ENCODE measurements at places on chromosomes 2 and 18.

DNA sequence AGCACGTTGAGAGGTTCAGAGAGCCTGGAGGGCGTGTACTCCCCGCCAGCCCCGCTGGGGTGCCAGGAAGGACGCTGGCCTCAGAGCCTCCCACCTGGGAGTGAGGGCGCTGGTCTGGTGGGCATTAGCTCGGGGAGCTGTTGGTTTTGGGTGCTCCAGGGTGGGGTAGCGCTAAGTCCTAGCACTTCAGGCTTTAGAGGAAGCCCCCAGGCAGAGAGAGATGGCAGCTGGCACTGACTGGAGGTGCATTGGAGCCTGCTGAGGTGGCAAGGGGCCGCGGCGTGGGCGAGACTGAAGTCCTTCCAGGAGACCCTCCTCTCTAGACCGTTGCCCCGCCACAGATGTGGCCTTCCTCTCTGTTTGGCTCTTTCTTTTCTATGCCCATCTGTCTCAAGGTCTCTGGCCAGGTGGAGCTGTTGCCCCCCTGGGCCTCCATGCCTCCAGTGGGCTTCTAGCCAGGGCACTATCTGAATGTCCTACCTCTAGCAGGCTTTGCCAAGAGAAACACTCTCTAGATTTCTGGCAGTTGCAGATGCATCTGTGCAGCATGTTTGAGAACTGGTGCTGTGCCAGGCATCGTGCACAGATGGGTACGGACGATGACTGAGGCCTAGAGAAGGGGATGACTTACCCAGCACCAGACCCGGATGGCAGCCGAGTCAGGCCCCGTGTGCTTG is 6.6 kb downstream of the CAPN10 start:
- DNase-seq: no peak

GRCh38 chr2:136404176-136404575 is 286.2 kb upstream of the CXCR4 start:
- no peak for DNase-seq

GRCh38 chr2:237956402-237956736 is 10.4 kb upstream of the UBE2F start:
- no peak for DNase-seq

- peak; percentile 39 for DNase-seq
Measured at GRCh38 chr2:192000196-192000980, 153.5 kb upstream of the CAVIN2 start.

DNA sequence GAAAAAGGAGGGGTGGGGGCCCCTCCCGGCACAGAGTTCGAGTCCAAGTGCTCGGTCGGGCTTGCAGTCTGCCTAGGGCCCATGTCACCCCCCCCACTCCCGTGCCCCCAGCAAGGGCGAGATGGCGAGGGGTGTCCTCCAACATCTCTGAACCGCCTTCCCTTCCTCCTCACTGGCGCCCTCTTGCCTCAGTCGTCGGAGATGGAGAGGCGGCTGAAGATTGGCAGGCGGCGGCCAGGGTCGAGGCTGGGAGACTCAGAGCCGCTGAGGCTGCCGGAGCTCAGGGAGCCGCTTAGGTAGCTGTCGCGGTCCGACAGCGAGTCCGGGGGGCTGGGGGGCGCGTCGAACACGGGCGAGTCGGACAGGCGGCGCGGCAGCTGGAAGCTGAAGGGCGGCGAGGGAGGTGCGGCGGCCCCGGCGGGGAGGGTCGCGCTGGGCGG is 2.3 kb downstream of the ZFP36L2 start:
- DNase-seq: no peak

GRCh38 chr18:48979944-48980890 is 29.5 kb upstream of the SMAD7 start:
- DNase-seq: peak; percentile 67

DNA sequence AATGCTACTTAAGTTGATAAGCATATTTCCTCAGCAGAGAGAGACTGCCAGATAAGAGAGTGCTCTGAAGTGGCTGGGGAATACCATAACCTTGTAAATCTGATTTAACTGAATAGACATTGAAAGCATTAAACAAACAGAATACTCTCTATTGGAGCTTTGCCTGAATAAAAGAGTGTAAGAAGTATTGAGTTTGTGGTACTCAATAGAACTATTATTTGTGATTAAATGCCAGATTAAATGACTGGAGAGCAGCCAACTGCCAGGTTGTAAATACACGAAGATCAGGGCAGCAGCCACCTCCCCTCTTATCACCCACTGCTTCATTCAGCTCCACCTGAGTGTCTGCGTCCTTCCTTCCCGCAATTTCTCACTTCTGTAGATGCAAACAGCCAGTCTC is 373.6 kb downstream of the DCDC2C start:
- DNase-seq: peak; percentile 65

DNA sequence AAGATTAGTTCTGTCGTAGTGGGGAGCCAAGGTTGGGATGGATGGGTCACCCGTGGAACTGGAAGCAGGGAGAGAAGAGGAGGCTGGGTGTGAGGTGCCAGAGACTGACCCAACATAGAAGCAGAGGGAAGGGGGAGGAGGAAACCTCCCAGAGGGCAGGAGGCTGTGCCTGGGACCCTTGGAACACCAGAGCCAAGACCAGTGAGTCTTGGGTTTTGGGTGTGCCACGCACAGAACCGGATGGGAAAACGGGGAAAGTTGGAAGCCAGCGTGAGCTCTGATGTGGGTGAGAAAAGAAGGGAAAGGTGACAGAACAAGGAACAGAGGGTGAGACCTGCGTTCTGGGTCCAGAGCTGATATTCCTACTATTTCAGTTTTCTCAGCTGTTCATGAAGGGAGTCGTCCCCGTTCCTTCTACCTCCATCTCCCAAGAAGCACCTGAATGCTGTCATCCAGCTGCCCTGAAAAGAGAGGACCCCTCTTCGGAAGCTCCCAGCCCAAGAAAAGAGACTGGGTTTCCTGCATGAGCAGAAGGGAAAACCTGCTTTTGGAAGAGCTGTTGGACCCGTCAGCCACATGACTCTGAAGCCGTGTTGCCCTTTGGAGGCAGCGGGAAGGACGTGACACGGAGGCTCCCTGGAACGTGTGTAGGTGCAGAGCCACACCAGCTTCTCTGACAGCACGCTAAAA is 250.1 kb downstream of the NDUFA10 start:
- DNase-seq: no peak

- DNase-seq: no peak
Measured at GRCh38 chr2:178589335-178589734, 109.1 kb downstream of the PLEKHA3 start.

GRCh38 chr2:67323209-67323991 is 73.7 kb upstream of the ETAA1 start:
- DNase-seq: peak; percentile 10

GRCh38 chr18:2112435-2113045 is 458.8 kb downstream of the METTL4 start:
- DNase-seq: no peak

GRCh38 chr2:71692621-71693277 is 239.4 kb downstream of the DYSF start:
- DNase-seq: no peak

- no peak for DNase-seq
Measured at GRCh38 chr18:79479761-79480161, 84.0 kb downstream of the NFATC1 start.

- peak; percentile 12 for DNase-seq
Measured at GRCh38 chr2:42183775-42184174, 14.6 kb downstream of the EML4 start.

DNA sequence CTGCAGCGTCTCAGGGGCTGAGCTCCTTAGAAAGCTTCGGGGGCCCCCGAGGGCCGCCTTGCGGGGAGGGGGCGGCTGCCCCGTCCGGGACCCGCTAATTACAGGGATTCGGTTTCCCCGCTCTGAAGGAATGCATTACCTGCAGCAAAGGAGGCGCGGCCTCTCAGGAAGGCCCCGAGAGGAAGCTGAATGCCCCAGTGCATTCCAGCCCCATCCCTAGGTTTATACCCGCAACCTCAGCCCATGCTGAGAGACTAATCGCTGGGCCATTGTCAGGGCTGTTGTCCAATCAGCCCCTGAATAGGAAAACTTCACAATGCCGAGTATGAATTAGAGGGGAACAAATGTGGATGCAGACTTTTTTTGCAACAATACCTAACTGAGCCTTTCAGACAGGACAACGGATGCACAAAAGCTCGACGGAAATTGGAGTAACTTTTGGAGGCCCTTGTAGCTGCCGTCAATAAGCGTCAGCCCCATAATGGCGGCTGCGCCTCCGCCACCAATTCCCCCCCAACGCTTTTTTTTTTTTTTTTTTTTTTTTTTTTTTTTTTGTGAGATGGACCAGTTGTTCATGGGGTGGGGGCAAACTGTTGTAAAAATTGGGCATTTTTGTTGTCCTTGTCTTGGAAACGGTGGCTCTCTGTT is 138.6 kb upstream of the SIX3 start:
- DNase-seq: peak; percentile 74

- no peak for DNase-seq
Measured at GRCh38 chr2:215241791-215242305, 70.0 kb upstream of the ATIC start.

DNA sequence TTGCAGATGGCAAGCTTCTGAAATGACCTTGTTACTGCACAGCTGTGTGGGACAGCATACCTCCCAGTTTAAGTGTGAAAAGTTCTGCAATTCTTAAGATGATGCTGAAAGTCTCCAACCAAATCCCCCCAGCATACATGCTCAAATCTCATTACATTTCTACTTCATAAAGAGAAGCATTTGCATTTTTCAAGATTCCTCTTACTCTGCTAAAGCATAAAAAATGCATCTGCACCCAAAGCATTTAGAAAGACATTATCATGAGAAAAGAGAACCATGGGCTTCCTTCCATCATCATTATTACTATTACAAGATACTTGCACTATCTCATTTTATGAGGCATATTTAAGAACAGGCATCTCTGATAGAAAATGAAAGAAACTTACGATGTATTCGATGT is 236.9 kb upstream of the REV1 start:
- no peak for DNase-seq

DNA sequence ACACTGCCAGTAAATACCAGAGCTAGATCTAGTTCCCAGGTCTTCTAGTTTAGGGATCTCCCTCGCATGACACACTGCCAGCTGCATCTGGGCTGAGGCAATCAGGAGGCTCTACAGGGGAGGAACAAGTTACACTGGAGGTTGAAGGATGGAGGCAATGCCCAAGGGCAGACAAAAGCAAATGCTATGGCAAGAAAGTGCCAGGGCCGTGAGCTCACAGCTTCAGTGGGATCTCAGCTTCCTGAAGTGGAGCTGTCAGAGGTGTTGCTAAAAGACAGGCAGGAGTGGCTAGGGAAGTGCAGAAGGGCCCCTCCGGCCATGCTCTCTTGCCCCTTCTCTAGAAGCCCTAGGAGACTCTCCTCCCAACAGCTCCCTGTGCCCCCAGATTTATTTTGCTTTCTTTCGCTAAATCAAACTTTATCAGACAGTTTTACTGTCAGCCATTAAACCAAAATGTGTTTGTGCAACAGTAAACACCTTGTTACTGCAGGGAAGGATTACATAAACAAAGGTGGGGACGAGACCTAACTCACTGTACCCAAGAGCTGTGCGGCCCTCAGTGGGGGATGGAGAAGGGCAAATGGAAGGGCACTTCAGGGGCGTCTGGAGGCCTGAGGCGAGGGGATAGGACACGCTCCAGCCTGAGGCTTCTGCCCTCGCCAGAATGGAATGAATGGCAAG is 39.4 kb upstream of the PKDCC start:
- DNase-seq: no peak

GRCh38 chr2:79915455-79915854 is 389.1 kb downstream of the LRRTM1 start:
- DNase-seq: no peak

GRCh38 chr18:46324087-46324955 is 220.1 kb downstream of the HAUS1 start:
- DNase-seq: peak; percentile 78

DNA sequence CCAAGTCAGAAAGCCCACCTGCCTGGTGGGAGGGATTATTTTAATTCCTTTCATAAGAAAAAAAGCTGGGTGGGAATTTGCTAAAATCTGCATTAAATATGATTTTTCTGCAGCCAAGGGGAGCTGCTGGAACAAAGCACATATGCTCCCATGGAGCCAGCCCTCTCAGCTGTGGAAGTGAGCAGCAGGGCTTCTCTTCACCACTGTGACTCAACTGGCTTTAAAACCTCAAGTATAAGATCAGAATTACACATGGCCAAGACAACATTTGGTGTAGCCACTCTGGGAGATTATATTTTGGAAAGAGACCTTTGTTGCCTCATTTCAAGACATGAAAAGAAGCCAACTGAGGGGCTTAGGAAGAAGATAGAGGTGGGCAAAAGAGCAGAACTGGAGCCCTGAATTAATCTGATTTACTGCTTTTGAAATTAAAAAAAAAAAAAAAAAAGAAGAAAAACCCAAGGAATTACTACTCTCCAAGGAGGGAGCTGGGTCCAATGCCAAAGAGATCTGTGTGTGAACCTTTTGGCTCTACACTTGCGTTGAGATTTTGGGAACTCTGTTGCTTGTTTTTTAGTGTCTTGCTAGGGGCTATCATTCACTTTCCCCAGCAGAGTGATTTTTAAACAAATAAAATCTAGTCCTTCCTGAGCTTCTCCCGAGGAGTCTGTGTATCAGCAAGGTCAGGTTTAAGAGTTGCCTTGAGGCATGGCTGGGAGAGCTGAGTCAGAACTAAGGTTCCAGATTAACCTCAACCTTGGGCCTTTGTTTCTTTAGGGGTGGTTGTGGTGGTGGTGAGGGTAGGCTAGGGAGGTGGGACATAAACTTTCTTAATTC is 6.0 kb downstream of the LHCGR start:
- no peak for DNase-seq

GRCh38 chr2:128139624-128140023 is 48.6 kb downstream of the UGGT1 start:
- DNase-seq: no peak

DNA sequence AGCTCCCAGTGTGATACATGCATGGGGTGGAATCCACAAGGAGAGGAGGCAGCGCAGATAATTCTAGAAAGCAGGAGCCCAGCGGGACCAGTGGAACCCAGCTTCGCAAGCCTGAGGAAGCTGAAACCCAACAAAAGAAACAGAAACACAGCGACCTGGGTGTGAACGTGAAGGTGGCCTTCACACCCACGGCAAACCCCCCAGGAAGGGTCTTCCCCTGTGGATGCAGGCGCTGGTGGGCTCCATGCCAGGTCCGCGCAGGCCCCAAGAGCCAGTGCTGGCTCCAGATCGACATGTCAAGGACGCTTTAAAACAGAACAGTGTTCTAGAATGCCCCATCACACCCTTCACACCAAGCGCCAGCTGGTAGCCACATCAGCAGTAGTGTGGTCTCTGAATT is 22.1 kb downstream of the KIF1A start:
- DNase-seq: no peak

DNA sequence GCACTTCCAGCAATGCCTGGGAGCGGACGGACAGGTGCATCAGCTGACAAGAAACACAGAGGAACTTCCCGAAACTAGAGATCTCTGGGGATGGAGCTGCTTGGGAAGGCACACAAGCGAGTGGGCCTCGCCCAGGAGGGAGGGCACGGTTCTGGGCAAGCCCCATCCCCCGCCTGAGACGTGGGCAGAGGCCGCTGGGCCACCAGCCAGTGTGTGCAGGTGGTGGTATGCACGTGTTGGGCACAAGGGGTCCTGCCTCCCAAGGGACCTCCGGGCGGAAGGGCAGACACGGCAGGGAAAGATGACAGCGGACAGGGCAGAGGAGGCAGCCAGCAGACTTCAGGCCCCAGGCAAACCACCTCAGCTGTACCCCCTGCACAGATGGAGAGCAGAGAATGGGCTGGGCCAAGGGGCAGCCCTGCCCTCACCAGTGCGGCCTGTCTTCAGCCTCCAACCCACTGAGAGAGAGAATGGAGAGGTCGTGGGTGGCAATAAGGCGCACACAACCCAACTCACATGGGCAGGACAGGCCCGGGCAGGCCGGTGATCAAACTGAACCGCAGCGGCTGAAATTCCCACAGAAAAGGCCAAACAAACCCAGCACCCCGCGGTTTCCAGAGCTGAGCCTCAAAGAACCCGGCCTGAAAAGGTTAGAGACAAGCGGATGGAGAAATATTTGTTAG is 51.2 kb downstream of the HDAC4 start:
- peak; percentile 85 for DNase-seq
